ENCODE measurements at places on chromosomes 1 and 21.

DNA sequence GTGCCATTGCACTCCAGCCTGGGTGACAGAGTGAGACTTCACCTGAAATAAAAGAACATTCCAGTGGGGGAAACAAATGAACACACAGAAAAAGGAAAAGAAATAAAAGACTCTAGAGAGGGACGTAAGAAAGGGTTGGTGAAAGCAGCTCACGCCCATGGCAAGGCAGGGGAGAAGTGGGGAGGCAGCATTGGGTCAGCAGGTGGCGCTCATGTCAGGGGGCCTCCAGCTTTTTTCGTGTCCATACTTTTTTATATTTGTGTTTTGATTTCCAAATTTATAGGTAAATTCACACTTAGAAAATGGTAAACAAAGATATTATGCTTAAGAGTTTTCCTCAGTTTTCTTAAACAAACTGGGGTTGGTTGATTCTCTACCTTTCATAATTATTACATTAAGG, 45.5 kb downstream of the VPS13D start:
- peak; percentile 54 for DNase-seq

DNA sequence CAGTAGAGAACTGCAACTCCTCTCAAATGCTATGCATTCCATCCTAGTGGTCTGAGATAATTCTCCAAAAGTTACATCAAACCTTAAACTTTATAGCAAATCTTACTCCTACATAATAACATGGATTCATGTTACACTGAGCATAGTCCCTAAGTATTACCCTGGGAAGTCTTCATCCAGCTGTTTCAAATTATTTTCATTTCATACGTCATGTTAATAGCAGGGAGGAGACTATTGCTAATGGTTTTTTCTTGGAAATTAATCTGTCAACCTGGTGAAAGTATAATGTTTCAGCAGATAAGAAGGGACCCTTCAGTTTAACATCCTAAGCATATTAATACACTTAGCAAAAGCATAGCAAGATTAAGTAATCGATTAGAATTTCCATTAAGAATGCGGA, 318.1 kb downstream of the USP25 start:
- DNase-seq: no peak

- DNase-seq: no peak
These were observed 59.6 kb downstream of the CAMK2N1 start for GRCh38 chr1:20426371-20426770.

- no peak for DNase-seq
These were observed 40.9 kb downstream of the SMYD2 start for GRCh38 chr1:214321705-214322453.

DNA sequence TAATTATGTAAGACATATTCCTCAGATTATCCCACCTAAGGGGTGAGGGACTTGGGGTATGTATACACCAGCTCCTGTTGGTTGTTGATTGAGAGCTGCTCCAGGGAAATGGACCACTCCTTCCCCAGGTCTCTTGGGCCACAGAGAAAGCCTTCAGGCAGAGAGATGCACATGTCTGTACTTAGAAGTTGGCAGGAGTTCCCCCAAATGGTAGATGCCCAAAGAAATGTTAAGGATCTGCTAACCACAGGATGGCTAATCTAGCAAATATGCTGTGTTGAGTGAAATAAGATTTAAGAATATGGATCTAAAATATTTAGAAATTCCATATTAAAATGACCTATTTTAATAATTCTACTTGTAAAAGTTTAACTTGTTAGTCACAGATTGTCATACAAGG, 100.8 kb upstream of the DNAH14 start:
- peak; percentile 65 for DNase-seq
